ENCODE measurements at places on chromosomes 2 and 18.

DNA sequence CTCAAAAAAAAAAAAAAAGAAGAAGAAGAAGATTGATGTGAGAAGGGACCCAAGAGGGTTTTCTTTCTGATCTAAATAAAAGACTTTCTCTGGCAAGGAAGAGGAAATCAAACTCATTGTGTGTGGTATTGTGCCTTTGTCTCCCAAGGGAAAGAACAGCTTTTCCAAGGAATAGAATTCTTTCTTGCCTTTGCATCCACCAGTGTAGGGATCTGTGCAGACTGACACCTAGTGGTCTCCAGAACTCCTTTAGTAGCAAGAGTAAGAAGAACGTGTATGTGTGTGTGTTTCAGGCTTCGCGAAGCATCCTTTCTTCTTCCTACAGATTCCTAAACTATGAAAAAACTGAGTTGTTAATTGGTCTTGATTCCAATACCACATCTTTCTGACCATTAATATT, 33.5 kb upstream of the CRIM1 start:
- DNase-seq = no peak

DNA sequence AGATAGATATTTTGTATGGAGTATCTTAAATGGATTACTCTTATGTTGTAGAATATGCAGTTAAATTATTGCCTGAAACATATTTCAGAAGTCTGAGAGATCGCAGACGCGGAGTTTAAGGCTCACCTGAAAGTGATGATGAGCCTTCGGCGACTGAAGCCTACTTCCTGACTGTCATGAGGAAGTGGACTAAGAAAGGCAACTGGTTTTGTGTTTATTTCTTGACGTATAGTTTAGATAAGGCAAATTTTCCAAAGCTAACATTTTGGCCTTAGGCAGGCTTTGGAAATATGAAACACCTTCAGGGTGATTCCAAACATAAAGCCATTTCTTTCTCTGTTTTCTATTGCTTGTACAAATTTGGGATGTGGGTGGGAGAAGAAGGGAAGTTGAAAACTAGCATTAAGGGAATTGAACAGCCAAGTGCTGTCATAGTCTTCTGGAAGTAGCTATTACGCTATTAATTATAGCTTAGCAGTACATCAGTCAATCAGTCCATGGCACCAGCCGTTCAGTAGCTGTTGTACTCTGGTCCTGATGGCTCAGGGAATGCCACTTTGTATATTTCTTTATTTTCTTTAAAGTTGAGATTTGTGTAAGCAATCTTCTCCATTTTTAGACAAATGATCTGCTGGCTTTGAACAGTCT, 1.5 kb downstream of the GRHL1 start:
- no peak for DNase-seq

- DNase-seq = no peak
These were observed 46.1 kb downstream of the SERTAD2 start for GRCh38 chr2:64607381-64608304.

GRCh38 chr18:54607213-54608027, 16.4 kb downstream of the DYNAP start:
- no peak for DNase-seq

- no peak for DNase-seq
These were observed 38.4 kb downstream of the LONRF2 start for GRCh38 chr2:100283724-100284501.

GRCh38 chr18:12455496-12455895, 47.8 kb downstream of the PRELID3A start:
- no peak for DNase-seq

DNA sequence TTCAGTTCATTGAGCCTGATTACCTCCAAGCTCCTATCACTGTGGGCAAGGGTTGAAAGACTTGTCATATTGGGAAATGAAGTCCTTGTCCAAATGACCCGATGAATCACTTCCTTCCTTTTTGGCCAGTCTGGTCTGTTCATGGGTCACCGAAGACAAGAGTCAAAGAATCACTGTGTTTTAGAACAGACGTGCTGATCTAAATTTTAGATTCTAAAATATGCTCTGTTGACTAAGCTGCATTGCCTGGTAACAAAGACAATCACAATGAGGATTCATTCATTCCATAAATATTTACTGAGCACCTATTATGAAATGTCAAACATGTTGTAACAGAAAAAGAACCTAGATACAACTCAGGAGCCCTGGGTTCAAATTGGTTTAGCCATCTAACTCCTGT, 99.4 kb upstream of the RND3 start:
- DNase-seq = no peak

DNA sequence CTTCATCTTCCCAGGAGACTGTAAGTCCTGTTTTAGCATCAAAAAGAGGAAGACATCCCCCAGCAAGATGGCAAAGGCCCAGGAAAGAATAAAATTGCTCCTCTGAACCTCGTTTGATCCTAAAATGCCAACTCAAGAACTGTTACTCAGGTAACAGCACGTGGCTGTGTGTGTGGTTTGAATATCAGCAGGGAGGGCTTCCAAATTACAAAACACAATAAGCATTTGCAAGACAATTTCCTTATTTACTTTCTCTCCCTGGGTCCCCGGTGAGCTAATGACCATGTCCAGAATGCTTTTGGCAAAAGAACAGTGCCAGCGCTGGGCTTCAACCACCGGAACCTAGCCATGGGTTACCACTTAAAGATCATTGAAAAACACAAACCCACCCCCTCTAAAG, 163.6 kb downstream of the C1D start:
- DNase-seq = no peak

DNA sequence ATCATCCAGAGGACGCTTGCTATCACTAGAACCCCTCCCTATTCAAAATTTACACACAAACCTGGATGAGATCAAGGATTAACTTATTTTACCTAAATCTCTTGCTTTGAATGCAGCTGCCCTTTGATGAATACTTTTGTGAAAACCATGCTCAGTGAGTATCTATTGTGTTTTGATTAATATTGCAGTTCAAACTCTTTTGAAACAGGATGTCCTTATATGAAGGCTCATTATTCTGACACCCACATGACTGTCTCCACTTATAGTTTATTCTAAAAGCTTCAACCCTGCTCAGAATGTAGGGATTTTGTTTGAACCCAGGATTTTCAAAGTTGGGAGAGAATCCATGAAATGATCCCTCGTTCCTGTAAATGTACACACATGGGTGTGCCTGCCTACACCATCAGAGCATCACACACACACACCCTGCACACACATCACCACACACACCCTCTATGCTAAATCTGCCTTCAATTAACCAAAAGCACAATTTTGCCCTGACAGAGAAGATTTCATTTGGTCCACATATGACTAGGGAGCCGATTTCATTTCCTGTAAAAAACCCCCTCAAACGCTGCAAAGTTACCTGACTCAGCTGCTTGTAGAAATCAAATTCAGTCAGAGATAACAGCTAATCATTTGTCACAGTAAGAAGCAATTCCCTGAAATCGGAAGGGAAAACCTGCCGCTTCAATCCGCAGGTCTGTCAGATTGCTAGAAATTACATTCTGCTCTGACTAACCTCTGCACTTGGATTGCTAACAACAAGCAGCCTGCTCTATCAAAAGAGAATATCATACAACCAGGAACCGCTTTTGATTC, 65.2 kb downstream of the ZEB2 start:
- DNase-seq = no peak

- DNase-seq = no peak
These were observed 18.4 kb upstream of the CPO start for GRCh38 chr2:206920951-206921350.

DNA sequence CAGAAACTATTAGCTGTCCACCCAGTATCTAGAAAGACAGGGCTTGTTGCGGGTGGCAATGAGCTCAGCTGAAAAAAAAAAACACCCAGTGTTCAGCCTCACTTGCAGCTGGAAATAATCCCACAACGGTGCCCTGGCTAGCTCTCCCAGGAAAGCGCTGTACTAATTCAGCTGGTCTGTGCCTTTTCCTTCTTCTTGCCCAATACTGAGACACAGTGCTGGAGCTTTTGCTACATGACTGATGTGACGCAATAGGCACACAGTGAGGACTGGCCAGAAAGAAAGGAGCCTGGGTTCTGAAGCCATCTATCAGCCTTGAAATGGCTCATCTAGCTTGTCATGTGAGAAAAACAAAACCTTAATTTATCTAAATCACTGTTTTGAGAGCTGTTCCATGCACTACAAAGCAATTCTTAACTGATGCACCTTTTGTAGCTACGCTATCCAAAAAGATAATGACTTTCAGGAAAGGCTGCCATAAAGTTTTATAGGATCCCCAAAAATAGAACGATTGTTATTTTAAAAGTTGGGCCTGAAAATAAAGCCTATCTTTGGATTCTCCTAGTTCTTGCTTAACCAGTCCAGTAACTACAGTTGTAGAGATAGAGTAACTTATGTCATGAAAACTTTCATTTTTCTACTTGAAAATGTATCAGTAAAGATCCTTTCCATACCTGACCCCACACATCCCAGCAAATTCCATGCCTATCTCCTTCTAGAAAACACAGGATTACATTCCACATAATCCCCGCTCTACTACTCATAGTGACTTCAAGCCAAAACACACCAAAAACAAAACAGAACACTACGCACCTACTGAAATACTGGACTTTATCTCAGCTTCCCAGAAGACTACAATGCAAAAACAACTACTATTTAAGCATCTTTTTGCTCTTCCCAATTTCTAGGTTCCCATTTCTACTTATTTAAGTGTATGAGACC, 15.9 kb downstream of the KIDINS220 start:
- no peak for DNase-seq

GRCh38 chr2:28401411-28401810, 8.8 kb downstream of the FOSL2 start:
- no peak for DNase-seq

DNA sequence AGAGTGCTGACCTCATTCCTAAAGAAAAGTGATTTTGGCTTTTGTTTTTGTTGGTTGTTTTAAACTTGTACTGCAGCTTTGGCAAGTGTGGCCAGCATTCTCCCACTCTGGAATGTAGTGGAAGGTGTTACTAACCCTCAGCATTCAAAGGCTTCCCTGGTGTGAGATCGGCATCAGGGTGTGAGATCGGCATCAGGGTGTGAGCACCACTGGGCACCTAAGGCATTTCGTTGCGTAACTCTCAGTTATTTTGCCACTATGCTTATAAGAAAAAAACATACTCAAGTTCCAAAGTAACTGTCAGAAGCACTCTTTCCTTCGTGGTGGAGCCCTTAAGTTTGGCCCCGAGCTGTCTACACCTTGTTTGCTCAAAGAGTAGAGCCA, 1.7 kb downstream of the CYBRD1 start:
- DNase-seq = no peak

GRCh38 chr18:11496526-11497172, 112.7 kb upstream of the SLC35G4 start:
- DNase-seq = no peak

DNA sequence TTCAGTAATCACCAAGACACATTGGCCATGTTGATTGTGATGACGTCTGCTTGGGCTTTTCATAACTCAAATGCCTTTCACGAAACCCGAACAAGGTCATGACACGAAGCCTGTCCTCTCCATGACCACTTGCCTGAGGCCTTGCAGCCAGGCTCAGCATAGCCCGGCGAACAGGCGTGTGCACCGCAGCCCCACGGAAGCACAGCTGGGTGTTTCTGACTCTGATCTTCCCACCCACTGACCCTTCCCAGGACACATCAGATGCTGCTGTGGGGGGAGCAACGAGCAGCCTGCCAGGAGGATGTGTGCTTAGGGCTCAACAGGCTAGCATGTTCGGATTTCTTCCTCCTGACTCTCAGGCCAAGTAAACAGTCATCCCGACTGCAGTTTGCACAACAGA, 369.4 kb upstream of the SALL3 start:
- no peak for DNase-seq

GRCh38 chr18:62399781-62400308, 74.7 kb downstream of the TNFRSF11A start:
- no peak for DNase-seq

GRCh38 chr2:46300406-46300832, 3.2 kb downstream of the EPAS1 start:
- no peak for DNase-seq

- no peak for DNase-seq
These were observed 155.3 kb downstream of the ANTXR1 start for GRCh38 chr2:69168144-69168813.

DNA sequence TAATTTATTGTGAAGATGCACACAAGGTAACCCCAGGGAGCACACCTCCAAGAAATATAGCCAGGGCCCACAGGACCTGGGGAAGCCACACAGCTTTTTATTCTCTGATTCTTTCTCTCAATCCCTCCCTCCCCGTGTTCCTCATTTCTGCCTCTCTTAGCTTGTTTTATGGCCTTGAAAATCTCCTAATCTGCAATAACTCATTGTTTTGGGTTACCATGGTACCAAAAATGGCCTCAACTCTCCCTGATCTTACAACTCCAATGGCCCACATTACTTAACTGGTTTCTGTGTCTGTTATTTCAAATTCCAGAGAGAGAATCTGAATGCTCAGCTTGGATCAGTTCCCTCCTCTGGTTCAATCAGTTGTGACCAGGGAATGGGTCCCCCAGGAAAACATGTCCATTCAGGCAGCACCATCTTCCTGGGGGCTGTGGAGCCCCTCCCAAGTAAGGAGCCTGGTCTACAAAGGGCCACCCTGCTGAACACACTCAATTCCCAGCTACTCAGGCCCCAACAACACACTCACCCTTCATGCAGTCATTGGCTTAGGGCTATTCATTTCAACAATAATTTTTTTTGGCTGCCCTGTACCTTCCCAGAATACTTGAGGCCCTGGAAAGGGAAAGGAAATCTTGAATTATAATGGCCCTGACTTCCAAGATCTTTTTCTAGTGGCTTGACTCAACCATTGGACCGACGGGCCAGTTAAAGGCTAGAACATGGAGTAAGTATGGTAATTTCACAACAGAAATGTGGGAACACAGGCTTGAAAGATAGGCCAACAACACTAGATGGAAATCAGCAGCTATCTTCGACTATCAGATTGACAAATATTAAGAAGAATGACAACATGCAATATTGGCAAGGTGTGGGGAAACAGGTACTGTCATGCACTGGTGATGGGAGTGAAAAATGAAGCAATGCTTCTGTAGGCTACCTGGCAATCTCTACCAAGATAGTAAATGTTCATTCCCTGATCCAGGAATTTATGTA, 41.6 kb upstream of the ST3GAL5 start:
- DNase-seq = no peak

- no peak for DNase-seq
These were observed 12.0 kb downstream of the GLI2 start for GRCh38 chr2:120747706-120748105.

- no peak for DNase-seq
These were observed 255.1 kb downstream of the RND3 start for GRCh38 chr2:150232321-150232720.

DNA sequence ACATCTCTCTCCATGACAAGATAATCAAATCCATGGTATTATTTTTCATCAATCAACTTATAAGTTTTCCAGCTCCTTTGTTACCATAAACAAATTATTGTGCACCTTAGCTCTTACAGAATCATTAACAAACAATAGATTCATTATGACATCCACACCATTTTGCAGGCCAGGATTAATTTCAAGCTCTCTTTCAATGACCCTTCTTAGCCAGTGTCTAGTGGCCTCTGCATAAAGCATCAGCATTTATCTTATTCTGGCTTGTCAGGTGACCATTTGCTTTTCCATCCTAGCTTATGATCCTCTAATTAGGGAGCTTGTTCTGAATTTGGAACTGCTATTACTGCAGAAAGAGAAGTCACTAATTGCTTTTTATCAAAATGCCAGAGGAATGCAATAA, 806.2 kb upstream of the CHAC2 start:
- no peak for DNase-seq

GRCh38 chr2:85399183-85399455, 11.0 kb downstream of the CAPG start:
- DNase-seq = no peak
